CD4-positive, alpha-beta T cell treated with Interleukin-15 for 4 hours (primary cell): ENCODE measurements at places on chromosomes 3 and 15.

GRCh38 chr3:138297059-138297607, 32.5 kb downstream of the NME9 start:
- DNase-seq: no peak

- DNase-seq: no peak
Observed at GRCh38 chr15:77985031-77985930, 92.2 kb downstream of the TBC1D2B start.

GRCh38 chr3:187269486-187269885, 22.1 kb downstream of the MASP1 start:
- no peak for DNase-seq

DNA sequence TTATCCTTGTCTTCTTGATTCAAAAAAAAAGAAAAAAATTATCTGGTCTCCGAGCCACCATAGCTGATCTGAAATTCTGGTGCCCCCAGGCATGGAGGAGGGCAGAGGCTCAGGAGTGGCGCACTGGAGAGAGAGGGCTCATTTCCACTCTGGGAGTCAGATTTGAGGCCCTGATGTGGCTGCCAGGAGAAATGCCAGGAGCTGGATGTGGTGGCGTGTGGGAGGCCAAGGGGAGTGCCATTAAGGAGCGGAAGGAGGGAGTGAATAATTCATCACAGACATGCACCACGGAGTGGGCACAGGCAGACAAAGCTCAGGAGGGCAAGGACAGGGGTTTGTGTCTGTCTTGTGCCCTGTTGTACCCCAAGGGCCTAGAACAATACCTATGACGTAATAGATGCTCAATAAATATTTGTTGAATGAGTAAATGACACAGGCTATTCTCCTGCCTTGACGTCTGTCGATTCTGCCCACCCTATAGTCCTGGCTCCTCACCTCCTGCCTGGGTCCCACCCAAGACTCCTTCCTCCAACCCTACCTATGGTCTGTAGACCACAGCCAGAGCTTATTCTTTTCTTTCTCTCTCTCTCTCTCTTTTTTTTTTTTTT, 12.0 kb upstream of the GRIP2 start:
- no peak for DNase-seq

- DNase-seq: no peak
Observed at GRCh38 chr3:158668506-158668905, 3.9 kb downstream of the LXN start.

DNA sequence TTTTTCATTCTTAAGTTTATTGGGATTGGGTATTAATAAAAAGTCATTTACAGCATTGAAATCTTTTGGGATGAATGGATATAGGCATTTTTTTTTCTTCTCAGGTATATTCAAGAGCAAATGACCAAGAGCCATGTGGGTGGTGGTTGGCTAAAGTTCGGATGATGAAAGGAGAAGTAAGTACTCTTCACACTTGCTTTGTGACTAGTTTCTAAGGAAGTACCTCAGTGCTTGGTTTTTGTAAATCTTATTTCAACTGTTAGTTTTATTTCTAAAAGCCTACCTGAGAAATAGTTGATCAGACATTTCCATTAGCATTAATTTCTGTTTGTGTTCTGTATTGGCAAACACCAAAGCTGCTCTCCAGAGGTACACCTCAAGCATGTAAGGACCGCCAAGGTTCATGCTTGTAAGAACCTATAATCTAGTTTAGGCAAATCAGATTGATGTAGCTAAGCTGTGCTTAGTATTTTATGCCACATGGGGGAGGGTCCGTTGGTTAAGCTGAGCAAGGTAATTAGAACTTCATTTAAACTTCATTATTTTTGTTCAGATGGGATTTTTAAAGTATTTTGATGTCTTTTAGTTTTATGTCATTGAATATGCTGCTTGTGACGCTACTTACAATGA, 35.4 kb downstream of the FXR1 start:
- no peak for DNase-seq

DNA sequence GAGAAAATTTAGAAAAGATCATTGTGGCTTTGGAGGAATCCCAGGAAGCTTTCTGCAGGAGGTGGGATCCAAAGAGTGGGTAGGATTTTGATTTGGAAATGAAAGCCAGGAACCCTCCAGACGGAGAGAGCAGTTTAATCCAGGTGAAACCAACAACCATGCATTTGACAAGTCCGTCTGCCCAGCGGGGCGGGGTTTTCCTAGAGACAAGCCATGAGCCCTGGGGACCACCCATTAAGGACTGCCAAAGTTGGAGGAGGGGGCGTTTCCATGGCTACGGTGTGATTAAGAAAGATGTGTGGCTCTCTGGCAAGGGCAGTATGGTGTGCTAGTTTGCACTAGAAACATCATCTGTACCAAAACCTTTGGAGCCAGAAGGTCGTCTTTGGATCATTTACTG, 53.4 kb downstream of the SRGAP3 start:
- no peak for DNase-seq

- no peak for DNase-seq
Observed at GRCh38 chr15:60821462-60822061, 342.6 kb upstream of the ICE2 start.

DNA sequence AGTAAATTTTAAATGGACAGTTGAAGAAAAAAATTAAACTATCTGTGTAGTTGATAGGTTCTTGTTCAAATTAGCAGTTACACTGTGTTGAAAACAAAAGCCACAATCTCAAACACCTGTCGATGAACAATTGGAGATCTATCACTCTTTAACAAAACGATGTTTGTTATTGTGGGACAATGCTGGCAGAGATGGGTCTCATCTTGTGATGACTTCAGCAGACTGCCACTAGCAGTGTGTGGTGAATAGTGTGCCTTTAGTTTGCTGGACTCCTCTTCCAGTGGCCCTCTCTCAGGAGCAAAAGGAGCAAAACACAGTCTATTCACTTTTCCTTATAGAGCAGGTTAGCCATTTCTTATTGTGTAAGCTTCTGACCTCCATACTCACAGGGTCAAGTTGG, 14.7 kb upstream of the TRIM59 start:
- no peak for DNase-seq

- DNase-seq: no peak
Observed at GRCh38 chr3:132695422-132695821, 26.8 kb downstream of the NPHP3 start.

GRCh38 chr15:28990390-28990789, 104.6 kb downstream of the APBA2 start:
- no peak for DNase-seq

GRCh38 chr3:169342652-169343505, 320.6 kb downstream of the MECOM start:
- no peak for DNase-seq

- DNase-seq: no peak
Observed at GRCh38 chr15:60949039-60949977, 279.8 kb downstream of the RORA start.

- DNase-seq: peak; percentile 9
Observed at GRCh38 chr3:50466177-50466576, 37.3 kb downstream of the CACNA2D2 start.

DNA sequence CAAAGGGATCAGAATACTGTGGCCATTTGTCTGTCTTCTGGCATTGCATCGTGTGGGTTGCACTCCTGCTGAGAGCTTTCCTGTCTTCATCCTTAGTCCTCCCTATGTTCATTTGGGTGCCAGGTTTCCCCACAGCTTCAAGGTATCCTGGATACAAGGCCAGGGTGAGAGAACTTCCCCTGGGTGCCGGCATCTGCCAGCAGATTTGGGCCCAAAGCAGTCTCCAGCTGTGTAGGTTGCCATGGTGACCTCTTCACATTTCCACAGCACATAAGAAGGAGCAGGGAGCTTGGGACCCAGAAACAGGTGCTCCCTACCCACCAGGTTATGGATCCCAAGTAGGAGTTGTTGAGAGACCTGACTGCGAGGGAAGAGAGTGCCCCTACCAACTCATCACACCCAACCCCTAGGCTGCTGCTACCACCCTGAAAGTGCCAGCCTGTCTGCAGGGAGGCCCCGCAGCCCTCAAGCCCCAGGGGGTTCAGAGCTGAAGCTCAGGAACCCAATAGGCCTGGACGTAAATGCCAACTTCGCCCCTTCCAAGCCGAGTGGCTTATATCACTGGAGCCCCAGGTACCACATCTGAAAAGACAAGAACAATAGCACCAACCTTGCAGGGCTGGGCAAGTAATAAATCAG, 19.9 kb downstream of the TTC21A start:
- no peak for DNase-seq

- no peak for DNase-seq
Observed at GRCh38 chr3:168239287-168239686, 143.6 kb upstream of the GOLIM4 start.

DNA sequence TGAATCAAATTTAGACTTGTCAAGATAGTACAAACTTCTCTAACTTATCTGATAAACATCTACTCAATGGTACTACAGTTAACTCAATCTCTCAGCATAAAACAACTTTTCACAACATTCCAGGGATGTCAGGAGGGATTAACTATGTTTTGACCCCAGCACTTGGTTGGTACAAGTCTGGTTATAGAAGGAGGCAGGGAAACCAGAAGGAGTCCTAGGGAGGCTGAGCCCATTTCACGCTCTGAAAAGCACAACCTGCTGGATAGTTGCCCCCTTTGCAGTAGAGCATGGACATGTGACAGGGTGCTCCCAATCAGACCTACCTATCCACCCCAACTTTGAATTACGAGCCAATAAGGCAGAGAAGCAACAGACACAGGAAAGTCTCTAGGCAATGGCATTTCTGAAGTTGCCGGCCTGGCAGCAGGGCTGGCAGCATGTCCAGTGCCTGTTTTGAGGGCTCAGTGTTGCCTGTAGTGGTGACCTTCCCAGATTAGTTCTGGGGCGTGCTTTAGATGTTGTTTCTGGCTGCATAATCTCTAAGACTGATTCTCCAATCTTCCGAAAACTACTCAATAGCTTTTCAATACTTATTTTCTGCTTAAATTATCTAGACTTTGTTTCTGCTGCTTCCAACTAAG, 8.2 kb downstream of the ANKUB1 start:
- DNase-seq: no peak
